Stimulated activated CD8-positive, alpha-beta memory T cell treated with anti-CD3 and anti-CD28 coated beads, Interleukin-15, amount 100 ng/mL, for 24 hours (primary cell): ENCODE measurements at places on chromosomes 7 and 10.

DNA sequence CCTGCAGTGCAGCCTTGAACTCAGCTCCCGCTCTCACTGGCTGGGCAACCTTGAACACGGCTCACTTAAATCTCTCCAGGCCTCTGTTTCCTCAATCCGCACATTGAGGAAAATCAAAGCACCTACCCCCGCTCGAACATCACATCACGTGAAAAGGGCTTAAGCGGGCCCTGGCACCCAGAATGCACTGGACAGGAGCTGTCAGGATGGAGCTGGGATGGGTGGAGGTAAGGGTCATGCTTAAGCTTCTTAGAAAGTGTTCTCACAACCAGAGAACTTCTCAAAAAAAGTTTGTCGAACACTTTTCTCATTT lies 55.7 kb upstream of the MGMT start:
- no peak for DNase-seq

- no peak for DNase-seq
These were observed 14.0 kb upstream of the EXOC6 start for GRCh38 chr10:92834331-92834730.

DNA sequence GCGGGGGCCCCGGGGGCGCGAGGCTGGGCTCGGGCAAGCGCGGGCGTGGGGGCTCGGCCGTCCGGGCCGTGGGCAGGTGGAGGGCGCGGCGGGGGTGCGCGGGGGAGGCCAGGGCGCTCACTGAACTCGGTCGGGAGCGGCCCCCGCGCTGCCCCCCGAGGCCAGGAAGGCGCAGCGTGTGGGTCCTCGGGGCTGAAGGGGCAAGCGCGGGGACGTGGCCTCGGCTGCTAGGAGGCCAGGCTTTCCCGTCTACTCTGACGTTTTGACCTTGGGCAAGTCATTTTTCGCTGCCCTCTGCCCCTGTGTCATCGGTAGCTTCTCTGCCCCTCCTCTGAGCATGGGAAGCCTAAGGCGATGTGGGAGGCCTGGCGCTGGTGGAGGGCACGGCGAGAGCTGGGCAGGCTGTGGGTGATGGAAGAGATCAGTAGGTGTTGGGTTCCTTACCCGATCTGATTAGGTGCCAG lies 441 bp downstream of the FBH1 start:
- no peak for DNase-seq

DNA sequence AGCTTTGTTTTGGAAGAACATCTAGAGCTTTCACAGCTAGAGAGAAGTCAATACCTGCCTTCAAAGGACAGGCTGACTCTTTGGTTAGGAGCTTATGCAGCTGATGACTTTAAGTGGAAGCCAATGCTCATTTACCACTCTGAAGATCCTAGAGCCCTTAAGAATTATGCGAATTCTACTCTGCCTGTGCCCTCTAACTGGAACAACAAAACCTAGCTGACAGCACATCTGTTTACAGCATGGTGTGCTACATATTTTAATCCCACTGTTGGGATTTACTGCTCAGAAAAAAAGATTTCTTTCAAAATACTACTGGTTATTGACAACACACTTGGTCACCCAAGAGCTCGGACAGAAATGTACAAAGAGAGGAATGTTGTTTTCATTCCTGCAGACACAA lies 57.3 kb downstream of the PALS2 start:
- no peak for DNase-seq

GRCh38 chr7:116483271-116483942 lies 16.1 kb upstream of the CAV2 start:
- DNase-seq = no peak

DNA sequence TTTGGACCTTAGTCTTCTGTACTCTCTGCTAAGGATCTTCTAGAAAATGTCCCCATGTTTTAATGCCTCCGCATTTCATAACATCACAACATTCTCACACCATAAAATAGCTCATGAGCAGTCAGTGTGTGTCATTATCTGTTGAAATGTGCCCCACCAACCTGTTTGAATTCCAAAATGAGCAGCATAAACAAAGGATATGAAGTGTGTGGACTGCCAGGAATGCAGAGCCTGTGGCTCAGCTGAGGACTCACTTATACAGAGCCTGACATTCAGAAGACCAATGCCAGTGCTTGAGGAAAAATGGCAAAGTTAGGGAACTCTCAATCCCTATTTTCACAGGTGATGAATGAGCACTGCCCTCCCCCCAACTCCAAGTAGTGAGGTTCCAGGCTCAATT lies 621.4 kb downstream of the POM121L12 start:
- no peak for DNase-seq

DNA sequence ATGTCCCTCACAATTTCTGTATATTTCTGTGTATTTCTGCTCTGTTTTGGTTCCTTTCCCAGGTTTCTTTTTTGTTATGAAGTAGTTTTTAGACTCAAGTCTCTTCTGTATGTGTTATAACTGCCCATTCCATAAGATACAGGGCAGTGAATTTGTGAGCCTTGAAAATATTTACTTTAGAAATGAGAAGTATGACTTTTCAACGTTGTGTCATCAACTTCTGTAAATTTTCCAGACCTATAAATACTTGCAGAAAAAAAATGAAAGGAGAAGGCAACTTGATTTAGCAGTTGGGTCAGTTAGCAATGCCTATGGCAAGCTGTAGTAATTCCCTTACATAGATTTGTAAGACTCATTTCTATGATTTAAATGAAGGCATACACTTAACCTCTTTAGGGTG lies 11.5 kb downstream of the EGFR start:
- no peak for DNase-seq

DNA sequence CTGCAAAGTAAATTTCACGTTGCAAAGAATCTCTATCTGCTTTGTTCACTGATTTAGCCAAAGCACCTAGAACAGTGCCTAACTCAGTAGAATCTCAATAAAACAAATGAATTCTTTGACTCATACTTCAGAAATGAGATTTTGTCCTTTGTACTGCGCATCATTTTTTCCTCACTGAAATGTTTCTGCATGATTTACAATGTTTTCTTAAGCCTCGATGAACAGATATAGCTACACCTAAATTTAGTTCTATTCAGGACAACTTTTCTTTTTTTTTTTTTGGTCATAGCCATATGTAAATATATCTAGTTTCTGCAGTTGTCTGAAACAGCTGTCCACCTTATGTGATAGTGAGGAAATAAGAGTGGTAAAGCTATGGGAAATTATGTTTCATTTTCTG lies 15.3 kb downstream of the GNAT3 start:
- DNase-seq = no peak
